Activated CD4-positive, alpha-beta memory T cell treated with anti-CD3 and anti-CD28 coated beads for 36 hours (primary cell): ENCODE measurements at places on chromosomes 12 and 14. TPM values are rescaled to one million over a fixed set of nuclear protein-coding genes. Genes with fewer than 3 reads are reported as not detected.

Gene GALNT9
- total RNA-seq = 0.12 TPM

Gene LTB4R2
- 9.6 TPM for total RNA-seq

- peaks cover 2% of the 10 kb centered on the region for H3K4me1 ChIP-seq
- H3K27ac ChIP-seq = no peak overlapping the region
- H3K27me3 ChIP-seq = peaks cover 16% of the 10 kb centered on the region
- no peak for DNase-seq
- H3K4me3 ChIP-seq = no peak overlapping the region
- H3K36me3 ChIP-seq = no peaks in the 10 kb centered on the region
Observed at GRCh38 chr14:23899788-23900187, 53.8 kb upstream of the DHRS4 start.

GRCh38 chr12:26572137-26572536 is 260.9 kb downstream of the ITPR2 start:
- no peak overlapping the region for H3K27ac ChIP-seq
- H3K4me3 ChIP-seq = no peak overlapping the region
- no peaks in the 10 kb centered on the region for H3K27me3 ChIP-seq

Gene YLPM1
- 46.3 TPM for total RNA-seq

- no peak overlapping the region for H3K4me3 ChIP-seq
- DNase-seq = no peak
- no peaks in the 10 kb centered on the region for H3K4me1 ChIP-seq
- H3K36me3 ChIP-seq = peaks cover 19% of the 10 kb centered on the region
- H3K27me3 ChIP-seq = no peaks in the 10 kb centered on the region
Observed at GRCh38 chr12:28506271-28506670, 316.0 kb downstream of the CCDC91 start.

- no peak for DNase-seq
- no peaks in the 10 kb centered on the region for H3K27me3 ChIP-seq
- H3K4me1 ChIP-seq = peaks cover 57% of the 10 kb centered on the region
- H3K36me3 ChIP-seq = peaks cover 6% of the 10 kb centered on the region
Observed at GRCh38 chr14:95155045-95155444, 2.3 kb downstream of the DICER1 start.

DNA sequence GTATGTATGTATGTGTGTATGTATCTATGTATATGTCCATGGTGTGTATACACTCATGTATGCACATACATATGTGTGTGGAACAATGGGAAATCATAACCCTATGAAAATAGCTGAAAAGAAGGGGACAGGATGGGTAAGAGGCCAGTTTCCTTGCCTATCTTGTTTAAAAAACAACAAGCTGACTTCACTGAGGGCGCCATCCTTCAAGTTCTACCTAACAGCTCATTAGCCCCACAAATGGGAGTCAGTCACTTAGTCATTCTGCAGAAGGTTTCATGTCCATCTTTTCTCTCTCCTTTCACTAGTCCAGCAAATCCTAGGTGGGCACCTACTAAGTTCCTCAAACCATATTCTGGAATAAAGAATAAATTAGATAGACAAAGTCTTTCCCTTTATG is 14.7 kb downstream of the STON2 start:
- no peak overlapping the region for H3K27ac ChIP-seq
- no peaks in the 10 kb centered on the region for H3K4me1 ChIP-seq
- H3K4me3 ChIP-seq = no peak overlapping the region
- no peak for DNase-seq
- peaks cover 3% of the 10 kb centered on the region for H3K27me3 ChIP-seq

Gene FOXG1
- total RNA-seq = not detected
